ENCODE measurements at places on chromosomes 13 and 19.

- no peak for DNase-seq
These were observed 266.3 kb downstream of the LMO7 start for GRCh38 chr13:75902166-75903104.

GRCh38 chr13:90447034-90447733, 900.3 kb upstream of the MIR17HG start:
- no peak for DNase-seq

DNA sequence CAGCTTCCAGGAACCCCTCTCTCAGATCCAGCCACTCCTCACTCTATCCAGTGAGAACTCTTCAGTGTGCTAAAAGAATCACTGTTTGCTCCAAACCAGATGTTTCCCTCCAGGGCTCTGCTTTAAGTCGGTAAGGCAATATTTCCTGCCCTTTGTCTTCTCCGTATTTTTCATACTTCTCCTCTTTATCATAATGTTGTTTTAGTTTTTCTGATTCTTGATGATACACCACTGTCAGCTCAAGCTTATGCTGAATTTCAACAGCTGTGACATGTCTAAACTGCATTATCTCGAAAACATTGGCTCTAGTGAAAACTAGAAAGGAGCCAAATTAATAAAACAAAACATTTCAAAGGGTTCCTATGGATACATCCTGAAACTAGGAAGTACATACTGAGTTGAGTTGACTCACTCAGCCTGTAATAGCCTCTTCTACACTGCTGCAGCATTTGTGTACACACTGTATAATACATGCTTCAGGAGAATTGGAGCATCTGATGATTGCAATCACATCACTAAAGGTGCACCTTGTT, 39.8 kb downstream of the GPR180 start:
- DNase-seq, result peak; percentile 48

DNA sequence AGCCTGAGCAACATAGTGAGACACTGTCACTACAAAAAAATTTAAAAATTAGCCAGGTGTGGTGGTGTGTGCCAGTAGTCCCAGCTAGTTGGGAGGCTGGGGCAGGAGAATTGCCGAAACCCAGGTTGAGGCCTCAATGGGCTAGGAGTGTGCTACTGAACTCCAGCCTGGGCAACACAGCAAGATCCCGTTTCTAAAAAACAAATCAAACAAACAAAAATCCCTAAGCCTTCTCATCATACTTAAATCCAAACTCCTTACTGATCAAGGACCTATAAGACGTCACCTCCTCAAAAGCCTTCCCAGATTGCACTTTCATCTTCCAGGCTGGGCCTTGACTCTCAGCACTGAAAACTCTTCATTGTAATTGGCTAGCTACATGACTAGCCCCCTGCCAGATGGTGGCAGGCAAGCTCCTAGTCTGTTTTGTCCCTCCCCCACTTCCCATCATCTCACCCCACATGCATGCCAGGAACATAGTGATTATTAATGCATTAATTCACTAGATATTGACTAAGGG, 17.5 kb upstream of the NANOS3 start:
- peak; percentile 54 for DNase-seq

DNA sequence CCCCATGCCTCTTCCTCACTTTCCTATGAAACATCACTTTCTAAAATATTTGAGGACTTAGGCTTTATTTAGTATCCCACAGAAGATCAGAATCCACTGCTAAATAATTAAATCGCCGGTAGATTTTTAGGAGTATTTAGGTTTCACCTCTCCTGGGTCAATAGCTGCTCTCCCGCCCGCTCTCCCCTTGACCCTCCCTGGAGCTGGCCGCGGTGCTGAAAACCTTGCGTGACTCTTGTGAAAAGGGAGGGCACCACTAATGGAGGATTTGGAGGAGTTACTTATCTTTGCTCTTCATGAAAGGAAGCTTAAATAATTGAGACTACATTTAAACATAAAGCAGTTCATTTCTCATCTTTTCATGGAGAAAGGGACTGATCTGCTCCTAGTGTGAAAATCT, 14.1 kb downstream of the POU4F1 start:
- DNase-seq, result no peak

DNA sequence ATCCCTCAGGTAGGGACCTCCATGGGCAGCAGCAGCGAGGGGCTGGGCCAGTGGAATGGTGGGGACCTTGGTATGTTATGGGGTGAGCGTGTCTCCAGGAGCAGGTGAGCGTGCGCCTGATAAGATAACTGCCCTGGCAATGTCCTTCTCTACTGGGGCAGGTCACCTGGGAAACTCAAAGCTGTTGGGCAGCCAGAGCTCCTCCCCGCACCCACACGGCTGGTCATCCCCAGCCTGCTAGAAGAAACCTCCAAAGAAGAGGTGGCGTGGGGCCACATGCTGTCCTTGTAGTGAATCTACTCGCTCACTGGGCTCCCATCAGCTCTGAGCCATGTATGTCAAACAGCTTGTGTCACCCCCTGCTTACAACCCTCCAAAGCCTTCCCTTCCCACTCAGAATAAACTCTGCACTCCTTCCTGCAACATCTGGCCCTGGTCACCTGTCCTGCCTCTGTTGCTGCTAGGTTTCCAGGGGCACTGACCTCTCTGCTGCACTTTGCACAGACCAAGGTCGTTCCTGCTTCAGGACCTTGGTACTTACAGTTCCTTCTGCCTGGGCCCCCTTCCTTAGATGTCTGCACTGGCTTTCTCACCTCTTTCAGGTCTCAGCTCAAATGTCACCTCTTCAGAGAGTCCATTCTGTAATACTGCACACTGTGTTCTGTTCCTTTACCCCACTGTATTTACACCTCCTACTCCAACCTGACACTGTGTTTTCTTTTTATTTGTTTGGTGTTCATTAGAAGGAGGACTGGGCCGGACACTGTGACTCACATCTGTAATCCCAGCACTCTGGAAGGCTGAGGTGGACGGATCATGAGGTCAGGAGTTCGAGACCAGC, 1.8 kb upstream of the ATP4A start:
- DNase-seq, result no peak

DNA sequence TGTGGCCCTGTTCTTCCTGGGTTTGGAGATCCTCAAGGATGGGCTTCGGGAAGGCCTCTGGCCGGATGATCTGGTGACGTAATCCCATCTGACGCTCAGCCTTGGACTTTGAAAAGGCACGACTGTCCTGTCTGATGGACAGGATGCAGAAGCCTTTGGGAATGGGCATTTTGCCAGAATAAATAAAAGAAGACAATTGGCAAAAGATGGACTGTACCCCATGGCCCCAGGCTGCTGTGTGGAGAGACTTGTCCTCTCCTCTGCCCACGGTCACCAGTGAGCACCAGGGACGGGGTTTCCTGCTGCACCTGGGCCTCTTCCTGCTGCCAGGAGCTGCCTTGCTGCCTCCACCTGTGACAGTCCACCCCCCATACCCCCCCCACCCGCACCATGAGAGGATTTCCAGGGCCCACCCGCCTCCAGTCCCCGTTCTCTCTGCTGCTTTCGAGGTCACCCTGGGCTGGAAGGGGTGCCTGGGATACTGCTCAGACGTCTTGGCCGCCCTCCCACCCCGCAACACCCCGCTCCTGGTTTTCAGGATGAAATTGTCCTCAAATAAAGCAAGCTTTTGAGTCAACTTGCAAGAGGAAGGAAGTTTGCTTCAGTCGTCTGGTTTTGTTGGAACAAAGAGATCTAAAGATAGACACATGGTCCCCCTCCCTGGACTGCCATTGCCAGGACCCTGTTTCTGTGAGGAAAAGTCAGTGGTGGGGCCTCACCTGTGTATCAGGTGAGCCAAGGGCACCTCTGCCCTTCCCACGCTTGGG, 40.9 kb downstream of the MCF2L start:
- DNase-seq, result no peak

- no peak for DNase-seq
These were observed 1.9 kb downstream of the SIGLEC14 start for GRCh38 chr19:51644636-51645271.

DNA sequence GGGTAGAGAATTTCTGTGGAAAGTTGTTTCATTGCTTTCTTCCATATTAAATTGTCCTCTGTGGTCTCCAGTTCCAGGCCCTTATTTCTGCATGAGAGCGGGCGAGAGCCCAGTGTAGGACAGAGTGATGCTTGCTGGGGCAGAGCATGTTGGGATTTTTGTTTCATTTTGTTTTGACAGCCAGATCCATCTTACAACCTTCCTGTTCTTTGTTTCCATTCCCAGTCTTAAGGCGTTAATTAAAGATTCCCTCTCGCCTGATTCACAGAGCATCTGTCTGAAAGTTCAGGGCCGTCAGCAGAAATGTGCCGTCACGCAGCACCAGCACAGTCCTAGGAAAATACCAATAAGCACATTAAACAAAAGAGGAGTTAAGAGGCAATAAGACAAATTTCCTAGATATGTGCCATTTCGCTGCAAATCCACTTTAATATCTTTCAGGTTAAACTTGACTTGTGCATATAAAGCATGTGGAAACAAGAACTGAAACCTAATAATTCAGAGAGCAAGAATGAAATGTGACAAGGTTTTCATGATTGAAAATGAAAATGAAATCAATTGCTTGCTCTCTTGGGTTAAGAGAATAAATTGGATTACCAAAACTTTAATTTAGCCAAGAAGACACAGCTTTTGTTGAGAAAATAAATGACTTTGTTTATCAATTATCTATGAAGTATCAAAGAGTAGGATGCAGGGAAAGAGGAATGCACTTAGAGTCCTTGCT, 210.7 kb upstream of the SLC10A2 start:
- DNase-seq, result no peak

DNA sequence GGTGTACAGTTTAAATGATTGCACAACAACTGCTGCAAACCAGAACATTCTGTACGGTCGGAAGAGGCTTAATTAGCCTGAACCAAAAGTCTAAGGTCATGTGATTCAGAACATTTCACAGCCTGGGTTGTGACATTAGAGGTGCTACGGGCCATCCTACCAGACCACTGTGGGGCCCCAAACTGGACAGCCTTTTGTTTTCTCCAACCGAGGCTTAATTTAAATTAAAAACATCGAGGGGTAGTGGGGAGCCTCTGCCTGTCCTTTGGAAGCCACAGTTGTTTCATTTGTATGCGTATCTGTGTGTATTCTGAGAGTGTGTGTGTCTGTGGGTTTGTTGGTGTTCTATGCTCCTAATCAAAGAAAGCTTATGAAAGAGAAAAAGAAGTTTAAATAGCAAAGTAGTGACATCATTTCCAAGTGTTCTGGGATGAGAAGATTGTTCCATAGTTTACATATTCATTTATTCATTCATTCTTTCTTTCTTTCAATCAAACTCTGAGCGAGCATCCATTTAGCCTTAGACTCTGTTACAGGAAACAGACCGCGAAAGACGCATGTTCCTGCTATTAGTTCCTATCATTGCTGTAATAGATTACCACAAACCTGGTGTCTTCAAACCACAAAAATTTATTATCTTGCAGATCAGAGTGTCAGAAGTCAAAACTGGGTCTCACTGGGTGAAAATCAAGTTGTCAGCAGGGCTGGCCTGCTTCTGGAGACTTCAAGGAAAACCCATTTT, 444.8 kb downstream of the FOXO1 start:
- DNase-seq, result peak; percentile 3

- DNase-seq, result no peak
These were observed 1235.2 kb upstream of the SLC10A2 start for GRCh38 chr13:104301171-104301975.

GRCh38 chr19:28883241-28883693, 329.7 kb downstream of the UQCRFS1 start:
- DNase-seq, result no peak

DNA sequence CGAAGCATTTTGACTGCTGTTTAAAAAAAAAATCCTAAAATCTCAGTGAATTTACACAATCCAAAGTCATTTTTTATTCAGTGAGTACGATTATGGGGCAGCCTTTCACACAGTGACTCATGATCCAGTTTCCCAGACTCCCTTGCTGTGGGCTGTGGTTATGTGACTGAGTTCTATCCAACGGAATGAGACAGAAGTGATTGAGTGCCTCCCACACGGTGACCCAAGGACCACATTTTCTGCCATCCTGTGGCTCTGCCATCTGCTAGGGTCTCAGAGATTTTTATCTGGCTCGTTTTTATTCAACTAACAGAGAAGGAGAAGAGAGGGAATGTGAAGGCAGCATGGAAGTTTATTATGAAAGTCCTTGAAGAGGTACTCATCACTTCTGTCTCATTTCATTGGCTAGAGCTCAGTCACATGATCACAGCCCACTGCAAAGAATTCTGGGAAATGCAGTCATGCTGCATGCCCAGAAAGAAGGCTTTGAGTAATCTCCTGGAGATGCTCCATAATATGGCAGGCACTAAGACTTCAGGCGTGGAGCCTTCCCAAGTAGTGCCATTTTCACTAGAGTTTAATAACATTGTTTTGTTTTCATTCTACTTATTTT, 999.4 kb downstream of the UQCRFS1 start:
- DNase-seq, result peak; percentile 84

GRCh38 chr19:44753932-44754749, 5.6 kb downstream of the BCL3 start:
- DNase-seq, result peak; percentile 67

DNA sequence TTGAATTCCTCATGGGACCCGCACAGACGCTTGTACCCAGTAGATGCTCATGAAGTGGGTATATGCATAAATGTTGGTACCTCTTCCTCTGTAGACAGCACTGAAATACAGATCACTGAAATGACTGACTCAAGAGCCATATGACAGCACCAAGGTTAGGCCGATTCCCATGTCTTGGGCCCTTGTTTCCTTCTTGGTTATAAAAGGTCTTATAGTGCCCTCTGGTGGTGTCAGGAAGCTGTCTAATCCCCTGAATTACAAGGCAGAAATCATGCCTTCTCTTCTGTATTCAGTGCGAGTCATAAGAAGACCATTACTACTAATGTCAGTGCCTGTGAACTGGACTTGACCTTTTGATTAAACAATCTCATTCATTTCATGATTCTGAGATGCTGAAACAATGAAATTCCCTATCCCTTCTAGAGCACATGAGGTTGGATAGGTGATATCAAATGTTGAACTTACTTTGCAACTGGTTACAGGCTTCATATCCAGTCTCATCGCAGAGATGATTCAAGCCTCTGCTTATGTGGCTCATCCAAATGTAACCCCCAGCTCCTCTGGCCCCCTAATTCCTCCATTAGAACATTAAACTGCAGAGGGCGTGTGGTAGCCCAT, 59.7 kb downstream of the SPATA13 start:
- DNase-seq, result peak; percentile 70

- DNase-seq, result no peak
These were observed at the start of gene DIRAS1 for GRCh38 chr19:2720777-2721569. DIRAS1 (minus strand) TSS chr19:2721372; CDS start chr19:2717806, 3,566 bp downstream.

- peak; percentile 2 for DNase-seq
These were observed 1.5 kb downstream of the SMAD9 start for GRCh38 chr13:36918246-36919131.

GRCh38 chr13:33711436-33711835, 106.5 kb upstream of the RFC3 start:
- DNase-seq, result no peak
